ENCODE measurements at places on chromosomes 11 and 22.

- no peak for DNase-seq
Observed at GRCh38 chr22:35357883-35358621, 22.8 kb upstream of the HMOX1 start.

DNA sequence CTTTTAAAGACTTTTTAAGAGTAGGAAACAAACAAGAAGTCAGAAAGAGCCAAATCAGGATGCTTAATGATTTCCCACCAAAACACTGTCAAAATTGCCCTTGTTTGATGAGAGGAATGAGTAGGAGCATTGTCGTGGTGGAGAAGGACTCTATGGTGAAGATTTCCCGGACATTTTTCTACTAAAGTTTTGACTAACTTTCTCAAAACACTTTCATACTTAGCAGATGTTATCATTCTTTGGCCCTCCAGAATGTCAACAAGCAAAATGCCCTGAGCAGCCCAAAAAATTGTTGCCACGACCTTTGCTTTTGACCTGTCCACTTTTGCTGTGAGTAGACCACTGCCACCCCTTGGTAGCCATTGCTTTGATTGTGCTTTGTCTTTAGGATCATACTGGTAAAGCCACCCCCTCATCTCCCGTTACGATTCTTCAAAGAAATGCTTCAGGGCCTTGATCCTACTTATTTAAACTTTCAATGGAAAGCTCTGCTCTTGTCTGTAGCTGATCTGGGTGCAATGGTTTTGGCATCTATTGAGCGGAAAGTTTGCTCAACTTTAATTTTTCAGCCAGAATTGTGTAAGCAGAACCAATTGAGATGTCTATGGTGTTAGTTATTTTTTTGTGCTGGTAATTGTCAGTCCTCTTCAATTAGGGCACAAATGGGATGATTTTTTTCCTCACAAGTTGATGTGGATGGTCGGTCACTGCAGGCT lies 67.2 kb downstream of the ADM start:
- no peak for DNase-seq

DNA sequence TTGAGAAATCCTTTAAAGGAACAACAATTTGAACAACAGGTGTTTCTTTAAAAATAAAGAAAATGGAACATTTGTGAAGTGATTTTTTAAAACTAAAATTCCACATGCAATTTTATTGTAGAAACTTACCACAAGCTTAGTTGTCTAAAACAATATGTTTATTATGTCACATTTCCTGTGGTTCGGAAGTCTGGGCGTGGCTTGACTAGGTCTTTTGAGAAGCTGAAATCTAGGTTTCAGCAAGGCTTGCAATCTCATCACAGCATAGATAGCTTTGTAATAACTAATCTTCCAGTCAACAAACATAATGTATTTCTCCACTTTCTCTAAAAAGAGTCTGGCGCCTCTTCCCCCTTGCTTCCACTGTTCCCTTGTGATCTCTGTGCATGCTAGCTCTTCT lies 27.0 kb downstream of the MS4A6A start:
- no peak for DNase-seq

DNA sequence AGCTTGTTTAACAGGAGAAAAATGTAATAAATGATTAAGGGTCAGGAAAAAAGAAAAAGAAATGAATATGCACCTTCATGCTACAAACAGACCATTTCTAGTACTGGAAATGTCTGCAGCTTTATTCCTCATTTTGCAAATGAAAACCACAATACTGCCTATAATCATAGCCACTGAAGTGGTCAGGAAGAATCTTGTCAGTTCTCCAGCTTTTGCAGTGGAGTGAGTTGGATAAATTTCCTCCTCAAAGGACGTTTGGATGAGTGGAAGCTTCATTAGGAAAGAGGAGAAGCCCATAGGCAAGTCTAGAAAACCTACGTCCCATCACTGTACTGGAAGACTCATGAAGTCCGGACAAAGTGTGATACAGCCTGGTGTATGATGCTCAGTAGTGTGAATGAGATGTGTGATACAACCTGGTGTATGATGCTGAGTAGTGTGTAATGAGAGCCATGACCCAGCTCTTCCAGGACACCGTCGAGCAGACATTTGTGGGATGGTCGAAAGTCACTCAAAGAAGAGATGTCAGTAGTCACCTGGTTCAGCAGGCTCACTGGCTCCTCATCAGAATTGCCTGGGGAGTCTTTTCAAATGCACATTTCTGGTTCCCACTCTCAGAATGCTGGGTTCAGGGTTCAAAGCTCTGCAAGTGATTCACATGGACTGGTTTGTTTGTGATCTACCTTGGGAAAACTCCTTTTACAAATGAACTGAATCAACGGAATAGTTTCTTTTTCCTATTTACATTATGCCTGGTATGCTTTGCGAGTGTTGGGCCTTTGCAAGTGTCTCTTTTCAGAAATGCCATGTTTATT lies 101.3 kb downstream of the PDHX start:
- DNase-seq: no peak

GRCh38 chr11:36333468-36333867 lies 37.4 kb downstream of the PRR5L start:
- no peak for DNase-seq

Data from hypothalamus (tissue), 51 donors.